HFF-Myc (cell line): ENCODE measurements at places on chromosomes 6 and 20.

- no peak for DNase-seq
Measured at GRCh38 chr6:34606477-34607265, 50.5 kb upstream of the SPDEF start.

- no peak for DNase-seq
Measured at GRCh38 chr20:36562724-36563123, 10.7 kb upstream of the TGIF2 start.

DNA sequence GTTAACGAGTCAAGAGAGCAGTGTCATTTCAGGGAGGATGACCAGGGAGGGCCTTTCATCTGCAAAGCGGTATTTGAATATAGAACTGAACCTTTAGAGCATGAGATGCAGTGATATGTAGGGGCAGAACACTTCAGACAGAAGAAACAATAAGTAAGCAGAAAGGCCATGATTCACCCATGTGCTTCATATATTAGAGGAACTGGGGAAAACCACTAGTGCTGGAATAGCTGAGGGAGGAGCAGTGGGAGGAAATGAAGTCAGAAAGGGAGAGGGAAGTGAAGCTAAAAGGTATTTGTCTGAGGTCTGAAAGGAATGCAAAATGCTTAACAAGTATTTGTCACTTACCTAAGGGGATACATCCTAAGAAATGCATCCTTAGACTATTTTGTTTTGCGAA is 391.2 kb downstream of the ADGRB3 start:
- no peak for DNase-seq

DNA sequence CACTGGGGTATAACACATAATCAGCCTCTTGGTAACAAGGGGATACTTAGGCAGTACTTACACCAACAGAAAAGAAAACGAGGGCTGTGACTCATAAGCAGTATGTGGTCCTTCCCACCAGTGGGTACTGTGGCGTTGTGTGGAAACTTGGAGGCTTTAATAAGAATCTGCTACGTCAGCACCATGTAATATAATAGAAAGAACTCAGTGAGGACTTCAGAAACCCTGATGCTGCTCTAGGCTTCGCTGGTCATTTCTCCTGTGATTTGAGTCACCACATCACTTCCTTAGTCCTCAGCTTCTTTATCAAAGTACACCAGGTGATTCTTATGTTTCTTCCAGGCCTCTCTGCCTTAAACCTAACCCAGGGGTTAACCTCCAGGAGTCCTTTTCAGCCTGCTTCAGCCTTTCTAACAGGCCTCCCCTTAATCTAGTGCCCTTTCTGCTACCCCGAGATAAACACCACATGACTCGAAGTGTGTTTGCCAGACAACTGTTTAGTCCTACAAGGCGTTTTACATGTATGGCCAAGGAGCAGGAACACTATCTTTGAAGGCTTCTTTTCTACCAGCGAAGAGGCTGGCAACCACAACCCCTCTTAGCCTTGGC is 68.5 kb downstream of the FYN start:
- DNase-seq: no peak

- DNase-seq: no peak
Measured at GRCh38 chr20:9616455-9616805, 102.0 kb downstream of the LAMP5 start.

DNA sequence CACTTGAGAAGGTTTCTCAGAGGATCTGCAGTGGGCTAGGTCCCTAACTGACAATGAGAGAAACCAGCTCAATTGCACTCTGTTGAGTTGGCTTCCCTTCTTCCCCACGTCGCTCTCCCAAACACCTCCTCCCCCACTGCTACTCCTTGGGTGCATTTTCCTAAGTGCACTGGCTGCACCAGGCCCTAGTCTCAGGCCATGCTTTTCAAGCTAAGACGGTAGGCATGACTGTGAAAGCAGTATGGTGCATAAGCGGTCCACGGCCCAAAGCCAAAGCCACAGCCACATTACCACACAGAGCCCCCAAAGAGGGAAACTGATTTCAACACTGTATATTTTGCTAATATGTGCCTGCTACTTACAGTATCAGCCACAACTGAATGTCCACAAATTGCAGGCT is 62.1 kb upstream of the RBM24 start:
- DNase-seq: no peak

GRCh38 chr20:34747479-34747878 is 43.3 kb downstream of the TP53INP2 start:
- DNase-seq: no peak
